ENCODE measurements at places on chromosomes 5 and 9. TPM values are rescaled to one million over a fixed set of nuclear protein-coding genes. Genes with fewer than 3 reads are reported as not detected.

DNA sequence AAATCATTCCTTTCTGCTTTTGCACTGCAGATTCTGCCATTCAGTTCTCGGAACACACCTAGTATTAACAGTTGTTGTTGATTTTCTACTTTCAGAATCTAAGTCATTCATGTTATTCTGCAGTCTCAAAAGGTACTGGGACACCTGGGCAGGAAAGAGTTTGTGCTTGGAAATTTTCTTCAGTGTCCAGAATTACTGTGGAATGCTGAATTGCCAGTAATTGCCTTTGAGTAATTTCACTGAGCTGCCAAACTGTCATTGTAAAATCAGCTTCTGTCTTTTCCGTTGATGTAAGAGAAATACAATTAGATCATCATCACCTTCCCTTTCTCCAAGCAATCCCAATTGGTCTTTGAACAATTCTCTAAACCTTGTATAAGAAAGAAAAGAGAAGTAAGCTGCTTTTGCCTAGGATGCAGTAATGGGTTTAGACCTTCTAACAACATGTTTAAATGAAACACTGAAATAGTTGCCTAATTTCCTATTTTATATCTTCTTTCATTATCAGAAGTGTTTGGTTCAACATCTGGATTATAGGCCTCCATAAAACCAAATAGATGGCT lies 75.7 kb upstream of the TGFBR1 start:
- DNase-seq, result no peak

GRCh38 chr5:15731699-15732098 lies 231.7 kb downstream of the FBXL7 start:
- DNase-seq, result no peak

- no peak for DNase-seq
Observed at GRCh38 chr5:126753227-126753626, 23.7 kb upstream of the LMNB1 start.

The RNF183 gene
- total RNA-seq, result not detected

GRCh38 chr5:929596-929995 lies 36.9 kb downstream of the TRIP13 start:
- no peak for DNase-seq

DNA sequence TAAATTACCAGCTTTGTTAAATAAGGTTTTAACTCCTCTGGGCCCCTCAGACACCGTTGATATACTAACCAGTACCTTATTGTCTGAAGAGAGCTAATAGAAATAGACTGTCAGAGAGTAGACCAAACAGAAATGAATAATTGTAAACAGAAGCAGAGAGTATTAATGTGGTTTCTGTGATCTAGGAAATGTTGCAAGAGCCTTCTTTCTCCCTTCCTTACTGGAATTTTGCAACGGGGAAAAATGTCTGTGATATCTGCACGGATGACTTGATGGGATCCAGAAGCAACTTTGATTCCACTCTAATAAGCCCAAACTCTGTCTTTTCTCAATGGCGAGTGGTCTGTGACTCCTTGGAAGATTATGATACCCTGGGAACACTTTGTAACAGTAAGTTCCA lies 5.1 kb downstream of the TYRP1 start:
- no peak for DNase-seq

The PRLR gene
- total RNA-seq, result 1.2 TPM

The SLC46A2 gene
- not detected for total RNA-seq

DNA sequence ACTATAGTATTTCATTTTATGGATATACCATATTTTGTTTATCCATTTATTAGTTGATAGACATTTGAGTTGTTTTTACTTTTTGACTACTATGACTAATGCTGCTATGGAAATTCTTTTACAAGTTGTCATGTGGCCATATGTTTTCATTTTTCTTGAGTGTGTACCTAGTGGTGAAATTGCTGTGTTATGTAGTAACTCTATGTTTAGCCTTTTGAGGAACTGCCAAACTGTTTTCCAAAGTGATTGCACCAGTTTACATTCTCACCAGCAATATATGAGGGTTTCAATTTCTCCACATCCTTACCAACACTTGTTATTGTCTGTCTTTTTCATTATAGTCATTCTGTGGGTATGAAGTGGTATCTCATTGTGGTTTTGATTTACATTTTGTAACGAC lies 75.4 kb downstream of the GRIA1 start:
- no peak for DNase-seq

- DNase-seq, result no peak
Observed at GRCh38 chr5:77768978-77769377, 7.2 kb downstream of the TBCA start.

The ZNF366 gene
- 0.82 TPM for total RNA-seq

The FOXD4L5 gene
- total RNA-seq, result under 0.01 TPM

DNA sequence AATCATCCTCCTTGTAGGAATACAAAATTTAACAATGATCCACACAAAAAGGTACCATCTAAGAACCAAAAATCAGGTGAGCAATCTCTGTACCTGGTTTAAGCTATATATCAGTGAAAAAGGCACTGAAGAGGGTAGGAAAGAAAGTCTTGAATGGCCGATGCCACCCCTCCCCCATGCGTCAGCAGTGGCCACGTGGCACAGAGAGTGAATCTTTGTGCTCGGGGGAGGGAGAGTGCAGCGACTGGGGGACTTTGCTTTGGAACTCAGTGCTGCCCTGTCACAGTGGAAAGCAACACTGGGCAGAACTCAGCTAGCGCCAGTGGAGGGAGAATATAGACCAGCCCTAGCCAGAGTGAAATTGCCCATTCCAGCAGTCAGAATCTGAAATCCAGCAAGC lies 28.3 kb upstream of the PDE4D start:
- DNase-seq, result no peak

GRCh38 chr5:1481266-1481958 lies 36.2 kb upstream of the SLC6A3 start:
- no peak for DNase-seq

DNA sequence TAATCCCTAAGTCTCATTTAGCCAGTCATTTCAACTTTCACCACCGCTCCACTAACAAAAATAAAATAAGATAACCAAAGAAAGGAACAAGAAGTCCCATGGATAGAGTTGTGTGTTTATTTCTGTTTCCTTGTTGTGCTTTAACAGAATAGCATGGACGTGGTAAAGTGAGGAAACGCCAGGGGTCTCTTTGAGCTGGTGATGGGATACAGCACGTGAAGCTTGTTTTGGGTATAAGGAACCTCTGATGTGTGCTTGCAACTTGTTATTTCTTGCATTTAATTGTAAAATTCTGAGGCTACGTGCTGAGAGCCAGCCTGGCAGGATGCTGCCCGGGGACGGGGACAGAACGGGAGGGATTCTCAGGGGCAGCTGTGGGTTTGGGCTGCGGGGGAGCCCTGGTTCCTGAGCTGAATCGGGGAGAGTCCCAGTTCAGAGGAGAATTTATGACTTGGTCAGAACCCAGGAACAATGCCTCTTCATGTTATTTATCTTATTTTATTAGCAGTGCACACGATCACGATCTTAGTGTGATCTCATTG lies 63.4 kb downstream of the ANKRD33B start:
- DNase-seq, result no peak

The FOXD4L6 gene
- 0.82 TPM for total RNA-seq

The ADGRD2 gene
- total RNA-seq, result not detected

The PHF24 gene
- total RNA-seq, result 19.2 TPM

- DNase-seq, result no peak
Observed at GRCh38 chr5:172577267-172577909, 63.7 kb upstream of the NEURL1B start.

DNA sequence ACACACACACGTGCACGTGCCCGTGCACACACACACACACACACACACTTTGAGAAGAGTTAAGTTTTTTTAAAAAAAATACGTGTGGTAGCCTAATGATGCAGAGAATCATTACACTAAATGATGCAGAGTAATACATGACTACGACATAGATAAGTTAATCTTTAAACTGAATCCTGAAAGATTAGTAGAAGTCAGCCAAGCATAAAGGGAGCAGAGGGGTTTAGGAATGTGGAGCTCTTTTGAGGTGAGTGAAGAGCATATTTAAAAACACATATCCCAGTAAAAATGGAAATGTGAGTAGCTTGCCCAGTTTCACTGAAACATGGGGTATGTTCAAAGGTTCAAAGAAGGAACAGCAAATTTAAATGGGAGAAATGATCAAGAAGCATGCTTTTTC lies 61.3 kb upstream of the TYRP1 start:
- DNase-seq, result no peak

DNA sequence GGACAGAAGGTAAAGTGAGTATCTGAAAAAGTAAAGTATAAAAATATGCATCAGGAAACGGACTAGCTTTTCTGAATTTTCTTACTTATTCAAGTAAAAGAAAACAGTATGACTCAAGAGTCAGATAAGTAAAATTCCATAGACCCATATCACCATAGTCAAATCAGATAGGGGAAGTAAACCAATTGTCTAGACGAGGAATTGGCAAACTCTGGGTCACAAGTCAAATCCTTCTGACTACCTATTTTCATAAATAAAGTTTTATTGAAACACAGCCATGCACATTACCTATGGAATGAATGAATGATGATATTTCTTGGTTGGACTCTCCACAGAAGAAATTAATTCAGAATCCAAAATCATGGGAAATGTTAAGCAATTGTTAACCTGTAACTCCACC lies 59.1 kb upstream of the TMC1 start:
- DNase-seq, result no peak

- no peak for DNase-seq
Observed at GRCh38 chr5:150075233-150075632, 11.1 kb downstream of the CSF1R start.

DNA sequence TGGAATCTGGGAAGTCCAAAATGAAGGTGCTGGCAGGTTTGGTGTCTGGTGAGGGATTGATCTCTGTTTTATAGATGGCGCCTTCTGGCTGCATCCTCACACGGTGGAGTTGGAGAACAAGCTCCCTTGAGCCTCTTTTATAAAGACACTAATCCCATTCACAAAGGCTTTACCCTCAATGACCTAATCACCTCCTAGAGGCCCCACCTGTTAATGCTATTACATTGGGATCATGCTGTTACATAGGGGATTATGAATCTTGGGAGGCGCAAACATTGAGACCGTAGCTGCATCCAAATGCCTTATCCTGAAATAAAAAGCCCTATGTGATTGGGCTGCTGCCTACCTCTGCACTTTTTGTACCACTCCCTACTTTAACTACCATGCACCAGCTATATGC lies 197.1 kb upstream of the HMHB1 start:
- DNase-seq, result no peak

The LRRC14B gene
- 1.2 TPM for total RNA-seq

DNA sequence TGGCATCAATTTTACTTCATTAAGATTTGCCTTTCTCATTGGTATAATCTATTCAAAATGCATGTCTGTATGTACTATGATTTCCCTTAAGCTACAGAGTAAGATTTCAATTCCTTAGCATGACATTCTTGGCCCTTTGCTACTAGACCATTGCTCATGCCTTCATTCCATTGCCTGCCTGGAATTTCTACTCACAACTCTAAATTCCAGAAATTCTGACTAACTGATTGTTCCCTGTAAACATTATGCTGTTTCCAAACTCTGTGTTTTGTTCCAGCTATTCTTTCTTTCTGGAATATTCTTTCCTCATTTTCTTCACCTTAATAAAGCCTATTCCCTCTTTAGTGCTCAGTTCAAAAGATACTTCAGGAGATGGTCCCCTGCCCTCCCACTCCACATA lies 568.8 kb upstream of the SEMA6A start:
- no peak for DNase-seq
